ENCODE measurements at places on chromosomes 6 and 20.

- DNase-seq = no peak
These were observed 143.1 kb downstream of the EDN3 start for GRCh38 chr20:59443550-59443949.

DNA sequence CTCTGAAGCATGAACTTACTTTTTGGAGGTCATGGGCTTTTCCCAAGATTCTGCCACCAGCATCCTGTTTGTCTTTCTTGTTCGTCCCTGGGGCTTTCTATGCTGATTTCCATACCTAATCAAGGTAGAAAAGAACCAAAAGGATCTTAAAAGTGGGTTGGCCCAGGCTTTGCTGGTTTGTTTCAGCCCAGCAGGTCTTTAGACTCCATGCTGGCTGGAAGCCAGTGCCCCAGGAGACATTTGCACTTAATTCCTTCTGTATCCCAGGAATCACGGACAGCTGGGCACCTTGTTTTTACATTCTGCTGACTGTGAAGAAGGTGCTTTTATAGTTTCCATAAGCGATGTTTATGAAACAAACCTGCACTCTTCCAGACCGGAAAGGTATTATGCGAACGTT lies 195.9 kb downstream of the CDH4 start:
- DNase-seq = no peak

GRCh38 chr6:68196645-68197044 lies 438.4 kb upstream of the ADGRB3 start:
- no peak for DNase-seq

GRCh38 chr20:38269040-38269439 lies 8.5 kb upstream of the KIAA1755 start:
- no peak for DNase-seq

GRCh38 chr6:165702669-165703068 lies 39.6 kb upstream of the PDE10A start:
- DNase-seq = no peak

GRCh38 chr6:131413831-131414191 lies 159.2 kb upstream of the ARG1 start:
- no peak for DNase-seq

- DNase-seq = no peak
These were observed 19.8 kb downstream of the TAB2 start for GRCh38 chr6:149337320-149337719.

- no peak for DNase-seq
These were observed at the start of gene ATP9A for GRCh38 chr20:51767867-51768758. Gene ATP9A, minus strand, starts transcription at chr20:51768390. Its CDS starts 21 bp downstream, at chr20:51768369.

DNA sequence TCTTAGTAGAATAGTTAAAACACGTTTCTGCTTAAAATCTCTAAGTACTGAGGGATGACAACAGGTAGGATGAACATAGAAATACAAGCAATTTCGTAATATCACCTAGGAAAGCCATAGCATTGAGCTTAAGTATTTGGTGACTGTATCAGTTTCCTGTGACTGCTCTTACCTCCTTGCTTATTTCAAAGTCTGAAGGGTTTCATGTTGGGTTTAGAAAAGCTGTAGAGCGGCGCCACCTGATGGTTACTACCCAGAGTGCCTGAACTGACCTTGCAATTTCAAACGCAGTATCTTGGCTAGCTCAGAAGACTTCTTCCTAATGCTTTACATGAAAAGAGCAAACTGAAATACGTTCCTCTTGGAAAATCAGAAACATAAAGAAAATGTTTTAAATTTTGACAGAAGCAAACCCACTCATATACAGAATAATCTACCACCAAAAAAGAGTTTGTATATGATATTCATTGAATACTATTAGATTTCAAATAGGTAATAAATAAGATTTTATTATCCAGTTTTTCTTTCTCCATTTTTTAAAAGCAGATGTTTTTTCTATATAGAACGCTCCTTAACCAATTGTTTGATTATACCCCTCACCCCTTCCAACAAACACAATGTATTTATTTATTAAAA lies 82.3 kb upstream of the RIPOR2 start:
- peak; percentile 70 for DNase-seq

Measured in GM10248 (cell line).